ENCODE measurements at places on chromosomes 1 and 21.

DNA sequence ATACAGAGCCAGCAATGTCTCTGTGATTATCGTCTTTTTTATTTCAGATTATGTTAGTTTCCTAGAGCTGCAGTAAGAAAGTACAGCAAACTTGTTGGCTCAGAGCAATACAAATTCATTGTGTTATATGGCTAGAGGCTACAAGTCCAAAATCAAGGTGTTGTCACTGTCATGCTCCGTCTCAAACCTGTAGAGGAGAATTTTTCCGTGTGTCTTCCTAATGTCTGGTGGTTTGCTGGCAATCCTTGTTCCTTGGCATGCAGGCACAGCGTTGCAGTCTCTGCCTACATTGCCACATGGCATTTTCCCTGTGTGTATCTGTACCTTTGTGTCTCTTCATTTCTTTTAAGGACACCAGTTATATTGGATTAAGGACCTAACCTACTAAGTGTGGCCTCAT, 244.4 kb downstream of the LRRIQ3 start:
- no peak for DNase-seq

- no peak for DNase-seq
These were observed at the start of gene PRDX6 for GRCh38 chr1:173477286-173478093. Gene PRDX6 (plus strand): TSS chr1:173477335. CDS start chr1:173477398, 63 bp downstream.

GRCh38 chr1:234302354-234302962, 70.8 kb upstream of the COA6 start:
- no peak for DNase-seq

DNA sequence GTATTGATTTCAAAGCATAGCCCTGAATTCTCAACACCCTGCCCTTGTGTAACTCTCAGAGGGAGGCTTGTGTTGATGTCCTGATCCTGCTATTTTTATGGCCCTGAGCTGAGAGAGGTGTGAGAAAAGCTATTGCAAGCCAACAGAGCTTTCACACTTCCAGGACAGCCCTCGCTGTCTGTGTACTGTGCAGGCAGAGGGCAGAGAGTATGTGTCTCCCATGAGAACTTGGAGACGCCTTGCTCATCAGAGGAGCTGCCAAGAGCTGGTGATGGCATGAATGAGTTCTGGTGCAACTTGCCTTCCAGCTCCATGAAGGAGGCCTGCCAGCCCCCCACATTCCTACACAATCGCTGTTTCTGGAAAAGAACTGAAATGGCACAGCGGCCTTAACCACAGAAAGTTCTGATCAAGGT, 144.1 kb upstream of the AJAP1 start:
- DNase-seq, result no peak

- DNase-seq, result no peak
These were observed 29.5 kb upstream of the TTC39A start for GRCh38 chr1:51359879-51360278.

GRCh38 chr1:224173523-224173922, 9.5 kb upstream of the DEGS1 start:
- no peak for DNase-seq

- no peak for DNase-seq
These were observed 164.8 kb downstream of the PLPPR5 start for GRCh38 chr1:98839840-98840239.

DNA sequence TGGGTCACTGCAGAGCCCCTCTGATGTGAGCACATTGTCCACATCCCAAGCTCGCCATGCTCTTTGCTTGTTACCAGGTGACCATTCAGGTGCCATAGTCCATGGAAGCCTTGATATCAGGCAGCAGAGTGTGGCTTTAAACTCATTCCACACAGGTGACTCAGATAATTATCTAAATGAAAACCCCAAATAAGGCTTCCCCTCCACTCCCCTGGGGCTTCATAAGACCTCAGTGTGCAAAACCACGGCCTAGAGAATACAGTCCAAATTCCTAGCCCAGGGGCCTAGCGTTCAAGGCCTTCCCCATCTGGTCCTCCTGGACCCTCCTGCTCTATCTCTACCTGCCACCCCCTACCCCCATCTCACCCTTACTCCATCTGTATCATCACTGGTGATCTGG, 97.1 kb downstream of the ARHGEF10L start:
- peak; percentile 22 for DNase-seq

GRCh38 chr1:197144570-197145325, 1.7 kb downstream of the ASPM start:
- DNase-seq, result no peak

GRCh38 chr1:216670118-216670883, 52.9 kb downstream of the ESRRG start:
- DNase-seq, result no peak

DNA sequence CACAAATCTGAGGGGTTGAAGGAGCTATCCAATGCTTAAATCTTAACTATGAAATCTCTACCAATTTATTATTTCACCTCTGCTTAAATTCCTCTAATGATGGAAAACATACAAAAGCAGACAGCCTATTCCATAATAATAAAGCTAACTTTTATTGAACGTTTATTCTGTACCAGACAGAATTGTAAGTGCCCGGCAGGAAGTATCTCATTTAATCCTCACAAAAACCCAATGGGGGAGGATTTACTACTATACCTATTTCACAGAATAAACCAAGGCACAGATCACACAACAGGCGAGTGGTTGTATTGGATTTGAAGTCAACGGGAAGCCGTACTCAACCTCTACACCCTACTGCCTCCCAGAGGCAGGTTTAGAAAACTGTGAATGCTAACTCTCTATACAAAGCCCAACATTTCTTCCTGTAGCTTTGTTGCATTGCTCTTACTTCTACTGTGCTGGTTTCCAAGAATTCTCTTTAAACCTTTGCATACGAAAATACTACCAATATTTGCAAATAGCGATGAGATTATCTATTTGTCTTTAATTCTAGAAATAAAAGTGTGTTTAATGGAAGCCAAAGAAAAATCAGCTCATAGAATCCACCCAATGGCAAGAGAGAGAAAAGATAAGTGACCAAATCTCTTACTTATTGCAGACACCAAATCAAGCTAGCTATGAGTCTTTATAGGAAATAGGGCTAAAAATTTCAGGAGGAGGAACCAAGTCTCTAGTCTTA, 33.5 kb upstream of the C1orf53 start:
- DNase-seq, result peak; percentile 41

GRCh38 chr1:150256554-150257341, 826 bp upstream of the CA14 start:
- no peak for DNase-seq

GRCh38 chr1:25619101-25619890, 2.7 kb downstream of the MAN1C1 start:
- no peak for DNase-seq

GRCh38 chr1:80392529-80392928, 1386.0 kb upstream of the ADGRL4 start:
- no peak for DNase-seq

DNA sequence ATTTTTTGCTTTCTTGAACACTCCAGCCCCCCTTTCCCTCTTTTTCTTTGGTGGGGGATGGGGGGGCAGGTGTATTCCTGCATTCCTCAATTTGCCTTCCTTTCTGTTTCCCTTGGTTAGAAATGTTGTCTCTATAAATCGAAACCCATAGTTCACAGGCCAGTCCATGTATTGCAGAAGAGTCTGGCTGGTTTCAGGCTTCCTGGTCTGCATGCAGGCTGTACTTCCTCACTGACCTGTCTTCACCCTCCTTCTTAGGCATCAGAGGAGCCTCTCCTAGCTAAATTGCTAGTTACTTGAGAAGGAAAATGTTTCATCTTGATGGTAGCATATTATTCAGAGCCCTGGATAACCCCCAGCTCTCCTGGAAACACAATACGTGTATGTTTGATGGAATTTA, 140.0 kb downstream of the SPATA46 start:
- no peak for DNase-seq

- DNase-seq, result no peak
These were observed 270.2 kb downstream of the TBX15 start for GRCh38 chr1:118717893-118718292.

DNA sequence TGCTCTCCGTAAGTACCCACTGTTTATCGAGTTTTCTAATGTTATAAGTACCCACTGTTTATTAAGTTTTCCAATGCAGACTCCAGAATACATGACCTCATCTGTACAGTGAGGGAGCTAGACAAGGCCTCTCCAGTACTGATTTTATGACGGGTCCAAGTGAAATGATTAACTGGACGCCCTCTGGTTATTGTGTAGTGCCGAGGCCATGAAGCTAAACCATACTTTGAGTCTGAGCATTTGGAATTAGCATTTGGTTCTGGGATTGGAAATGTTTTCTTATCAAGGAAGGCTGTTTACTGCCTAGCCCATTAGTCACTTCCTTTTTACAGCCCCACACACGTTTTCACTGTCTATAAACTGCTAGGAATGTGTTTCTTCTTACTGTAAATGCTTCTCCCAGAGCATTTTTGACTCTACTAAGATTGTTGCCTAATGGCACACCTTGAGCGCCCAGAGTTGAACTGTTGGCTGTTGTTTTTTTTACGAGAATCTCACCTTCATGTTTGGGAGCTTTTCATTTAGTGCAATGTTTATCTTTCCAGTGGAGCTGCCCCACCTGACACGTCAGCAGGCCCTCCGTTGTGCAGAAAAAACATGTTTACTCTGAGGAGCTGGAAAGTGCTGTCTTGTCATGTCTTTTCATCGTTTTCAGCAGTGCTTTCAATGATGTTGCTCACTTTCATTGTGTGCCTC, 26.9 kb downstream of the SPATA46 start:
- DNase-seq, result no peak

GRCh38 chr1:227945891-227946623, 1.7 kb downstream of the WNT9A start:
- DNase-seq, result no peak

GRCh38 chr1:193971595-193971994, 785.2 kb upstream of the B3GALT2 start:
- no peak for DNase-seq

All from NCI-H1436 treated with DMSO at 0.1 percent for 48 hours (cell line).